ENCODE measurements at places on chromosomes 13 and 19.

DNA sequence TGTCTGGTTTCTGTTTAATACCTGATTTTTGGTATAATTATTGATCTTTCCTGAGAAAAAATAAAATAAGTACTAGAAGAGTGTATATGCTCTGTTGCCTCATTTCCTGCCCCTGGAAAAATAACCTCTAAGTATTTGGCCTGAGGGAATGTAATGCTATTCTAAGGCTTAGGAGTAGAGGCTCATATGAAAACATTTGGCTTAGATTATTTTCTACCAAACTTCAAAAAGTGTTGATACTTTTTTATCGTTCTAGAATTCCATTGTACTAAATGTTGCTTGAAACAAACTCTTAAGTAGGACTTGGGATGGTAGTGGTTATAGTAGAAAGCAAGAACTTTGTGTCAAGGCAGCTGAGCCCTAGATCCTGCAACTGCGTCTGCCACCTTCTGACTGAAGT is 57.8 kb downstream of the COG3 start:
- DNase-seq, result peak; percentile 36

DNA sequence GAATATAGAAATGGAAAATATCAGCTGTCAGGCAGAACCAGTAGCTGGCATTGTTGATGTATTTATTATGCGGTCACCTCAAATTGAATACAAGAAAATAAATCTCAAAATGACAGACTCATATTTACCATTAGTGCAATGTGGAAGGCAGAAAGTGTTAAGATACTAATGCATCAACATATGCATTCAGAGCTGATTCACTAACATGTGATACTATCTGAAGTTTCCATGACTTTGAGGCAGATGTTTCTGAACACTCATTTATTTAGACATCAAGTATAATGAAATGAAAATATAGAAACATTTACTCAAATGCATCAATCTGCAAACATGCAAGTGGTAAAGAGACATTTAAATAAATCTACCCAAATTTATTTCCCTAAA is 474.2 kb upstream of the SLC10A2 start:
- no peak for DNase-seq

GRCh38 chr19:41995959-41996797 is 2.1 kb upstream of the ATP1A3 start:
- DNase-seq, result no peak

- DNase-seq, result peak; percentile 30
Observed at GRCh38 chr19:18339723-18340122, 675 bp upstream of the PGPEP1 start.

DNA sequence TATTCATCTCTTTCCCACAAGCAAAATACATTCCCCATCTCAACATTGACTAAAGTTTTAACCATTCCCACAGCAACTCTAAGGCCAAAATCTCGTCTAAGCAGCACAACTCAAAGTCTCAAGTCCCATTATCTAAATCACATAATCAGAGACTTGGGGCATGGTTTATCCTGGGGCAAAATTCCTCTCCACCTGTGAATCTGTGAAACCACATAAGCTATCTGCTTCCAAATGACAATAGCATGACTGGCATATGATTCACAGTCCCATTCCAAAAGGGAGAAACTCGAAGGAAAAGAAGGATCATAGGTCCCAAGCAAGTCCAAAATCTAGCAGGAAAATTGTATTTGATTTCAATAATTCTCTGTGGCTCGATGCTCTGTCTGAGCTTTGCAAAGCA is 73.0 kb downstream of the ANKRD10 start:
- DNase-seq, result no peak

DNA sequence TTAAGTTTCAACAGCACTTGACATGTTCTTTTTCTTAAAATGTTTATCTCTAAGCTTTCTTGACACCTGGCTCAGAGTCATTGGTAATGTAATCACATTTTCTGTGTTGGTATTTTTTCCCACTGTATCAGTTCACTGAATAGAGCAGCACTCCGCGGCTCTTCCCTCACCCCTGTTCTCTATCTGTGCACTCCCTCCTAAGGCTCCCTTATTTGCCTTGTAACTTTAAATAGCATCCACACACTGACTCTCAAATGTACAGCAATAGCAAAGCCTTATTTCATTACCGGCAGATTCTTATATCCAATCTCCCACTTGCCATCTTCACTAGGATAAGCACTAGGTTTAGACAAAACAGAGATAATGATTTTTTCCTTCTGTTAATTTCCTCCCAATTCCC is 935.5 kb upstream of the SLC10A2 start:
- DNase-seq, result no peak

GRCh38 chr13:99642841-99643240 is 141.6 kb downstream of the TM9SF2 start:
- DNase-seq, result no peak

DNA sequence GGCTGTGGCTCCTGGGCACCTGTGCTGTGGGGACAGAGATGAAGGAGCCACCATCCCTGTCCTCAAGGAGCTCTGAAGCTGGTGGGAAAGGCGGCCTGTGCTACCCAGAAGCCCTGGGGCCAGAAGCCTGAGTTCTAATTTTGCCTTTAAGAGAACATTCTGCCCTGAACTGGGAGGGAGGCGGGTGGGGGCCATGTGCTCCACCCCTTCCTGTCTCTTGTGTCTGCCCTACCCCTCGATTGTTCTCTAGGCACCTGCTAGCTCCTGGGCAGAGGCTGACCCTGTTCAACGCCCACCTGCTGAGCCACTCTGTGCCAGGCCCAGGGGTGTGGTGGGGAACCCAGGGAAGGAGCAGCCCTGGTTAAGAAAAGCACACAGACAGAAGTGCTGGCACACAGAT is 5.9 kb downstream of the TRAPPC6A start:
- no peak for DNase-seq

GRCh38 chr19:35143231-35143715 is at the start of gene FXYD7:
Gene FXYD7 (plus strand): TSS chr19:35143255. CDS start chr19:35143334, 79 bp downstream.
- DNase-seq, result no peak

GRCh38 chr13:92806215-92806614 is 420.4 kb upstream of the GPC6 start:
- peak; percentile 13 for DNase-seq

DNA sequence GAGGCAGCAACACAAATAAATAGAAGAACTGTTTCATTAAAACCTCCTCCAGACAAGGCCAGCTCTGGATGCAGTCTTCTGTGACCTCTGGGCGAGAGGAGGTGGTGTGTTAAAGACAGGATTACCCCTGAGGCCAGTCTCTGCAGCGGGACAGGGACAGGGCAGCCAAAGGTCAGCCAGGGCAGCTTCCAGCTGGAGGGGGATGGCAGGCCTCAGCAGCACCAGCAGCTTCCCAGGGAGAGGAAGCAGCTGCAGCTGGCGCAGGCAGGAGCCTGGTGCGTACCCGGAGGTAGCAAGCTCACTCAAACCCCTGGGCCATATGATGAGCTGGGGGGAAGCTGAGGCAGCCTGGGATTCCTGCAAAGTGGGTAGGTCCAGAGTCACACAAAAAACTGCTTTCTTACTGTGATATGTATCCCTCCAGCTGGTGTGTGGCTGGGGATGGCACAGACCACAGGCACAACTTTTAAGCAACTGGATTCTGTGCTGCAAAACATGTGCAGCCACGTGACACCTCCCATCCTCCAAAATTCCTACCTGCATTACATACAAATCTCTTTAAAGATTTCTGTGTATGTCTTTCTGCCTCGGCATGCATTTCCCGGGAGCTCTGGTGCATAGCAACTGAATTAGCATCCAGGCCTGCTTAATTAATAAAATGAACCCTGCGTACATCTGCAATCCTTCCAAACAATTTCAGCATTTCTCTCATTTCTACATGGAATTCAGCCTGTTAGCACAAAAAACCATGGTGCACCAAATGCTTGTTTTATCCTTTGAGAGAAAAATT is 238.3 kb upstream of the MAB21L1 start:
- DNase-seq, result no peak

DNA sequence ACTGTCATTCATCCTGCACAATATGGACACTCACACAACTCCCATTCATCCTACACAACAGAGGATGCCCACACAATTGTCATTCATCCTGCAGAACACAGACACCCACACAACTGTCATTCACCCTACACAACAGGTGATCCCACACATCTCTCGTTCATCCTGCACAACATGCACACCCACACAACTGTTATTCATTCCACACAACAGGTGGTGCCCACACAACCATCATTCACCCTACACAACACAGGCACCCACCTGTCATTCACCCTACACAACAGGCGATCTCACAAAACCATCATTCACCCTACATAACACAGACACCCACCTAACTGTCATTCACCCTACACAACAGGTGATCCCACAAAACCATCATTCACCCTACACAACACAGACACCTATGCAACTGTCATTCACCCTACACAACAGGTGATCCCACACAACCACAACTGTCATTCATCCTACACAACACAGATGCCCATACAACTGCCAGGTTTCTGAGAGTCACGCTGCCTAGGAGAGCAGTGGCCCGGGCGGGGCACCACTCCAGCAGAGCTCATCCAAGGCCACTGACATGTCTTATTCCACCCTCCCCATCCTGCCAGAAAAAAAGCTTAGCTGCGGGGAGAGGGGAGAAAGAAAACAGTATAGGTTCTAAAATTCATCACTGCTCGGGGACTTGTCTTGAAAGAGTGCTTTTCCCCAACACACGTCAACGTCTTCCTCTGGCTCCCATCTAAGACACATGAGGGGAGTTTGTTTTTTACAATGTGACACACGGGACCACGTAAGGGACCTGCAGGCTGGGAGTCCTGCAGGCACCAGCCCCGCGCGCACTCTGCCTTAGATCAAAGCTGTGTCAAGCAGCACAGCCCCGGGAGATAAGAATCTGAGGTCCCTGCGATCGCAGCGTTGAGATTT is 44.0 kb downstream of the KLF2 start:
- no peak for DNase-seq

GRCh38 chr19:46073268-46073922 is 32.6 kb upstream of the IGFL4 start:
- no peak for DNase-seq

- DNase-seq, result peak; percentile 47
Observed at GRCh38 chr19:15187026-15188007, 13.5 kb downstream of the NOTCH3 start.

GRCh38 chr13:51502153-51502651 is 49.4 kb upstream of the INTS6 start:
- DNase-seq, result peak; percentile 55

DNA sequence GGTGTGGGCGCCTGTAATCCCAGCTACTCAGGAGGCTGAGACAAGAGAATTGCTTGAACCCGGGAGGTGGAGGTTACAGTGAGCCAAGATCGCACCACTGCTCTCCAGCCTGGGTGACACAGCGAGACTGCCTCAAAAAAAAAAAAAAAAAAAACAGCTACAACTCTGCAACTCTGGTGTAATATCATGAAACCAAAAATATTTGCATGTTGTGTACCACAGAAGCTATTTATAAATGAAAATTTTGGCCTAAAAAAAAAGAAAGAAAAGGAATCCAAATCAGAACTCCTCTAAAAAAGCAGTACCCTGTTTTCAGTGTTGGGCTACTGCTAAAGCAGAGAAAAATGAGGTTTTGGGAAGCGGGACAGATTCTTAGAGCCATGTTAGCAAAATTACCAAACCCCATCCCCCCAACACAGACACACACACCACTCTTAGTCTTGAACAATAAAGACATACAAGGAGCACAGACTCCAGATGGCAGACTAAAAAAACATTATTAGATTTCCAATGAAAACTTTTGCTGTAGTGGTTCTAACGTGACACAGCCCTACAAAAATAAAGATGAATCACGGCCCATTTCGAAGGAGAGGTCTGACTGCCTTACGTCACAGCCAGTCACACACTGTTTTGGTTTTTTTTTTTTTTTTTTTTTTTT is 51.5 kb downstream of the INSR start:
- peak; percentile 83 for DNase-seq

- DNase-seq, result no peak
Observed at GRCh38 chr13:61696676-61697075, 281.0 kb upstream of the PCDH20 start.

GRCh38 chr19:46133101-46133627 is 8.7 kb upstream of the IGFL3 start:
- peak; percentile 99 for DNase-seq

GRCh38 chr13:63700350-63700749 is 2284.7 kb upstream of the PCDH20 start:
- DNase-seq, result no peak

GRCh38 chr13:27600711-27601110 is 19.6 kb downstream of the LNX2 start:
- no peak for DNase-seq

DNA sequence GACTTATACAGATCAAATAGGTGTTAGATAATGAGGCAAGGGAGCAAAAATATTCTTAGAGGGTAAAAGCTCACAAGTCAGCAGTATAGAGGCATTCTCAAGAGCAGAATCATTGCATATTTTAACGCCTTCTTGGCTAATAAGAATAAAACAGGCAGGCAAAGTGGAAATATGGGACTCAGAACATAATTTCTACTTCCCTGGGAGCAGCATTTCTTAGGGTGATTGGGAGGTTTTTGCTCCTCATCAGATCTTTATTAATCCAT is 39.6 kb downstream of the LHFPL6 start:
- peak; percentile 28 for DNase-seq

GRCh38 chr19:46016426-46017094 is 6.3 kb downstream of the PGLYRP1 start:
- DNase-seq, result peak; percentile 73

All from fibroblast of skin of scalp (primary cell).